ENCODE measurements at places on chromosomes 3 and 15. TPM values are rescaled to one million over a fixed set of nuclear protein-coding genes. Genes with fewer than 3 reads are reported as not detected.

GRCh38 chr15:74828835-74829234, 2.4 kb downstream of the CPLX3 start:
- DNase-seq = no peak

DNA sequence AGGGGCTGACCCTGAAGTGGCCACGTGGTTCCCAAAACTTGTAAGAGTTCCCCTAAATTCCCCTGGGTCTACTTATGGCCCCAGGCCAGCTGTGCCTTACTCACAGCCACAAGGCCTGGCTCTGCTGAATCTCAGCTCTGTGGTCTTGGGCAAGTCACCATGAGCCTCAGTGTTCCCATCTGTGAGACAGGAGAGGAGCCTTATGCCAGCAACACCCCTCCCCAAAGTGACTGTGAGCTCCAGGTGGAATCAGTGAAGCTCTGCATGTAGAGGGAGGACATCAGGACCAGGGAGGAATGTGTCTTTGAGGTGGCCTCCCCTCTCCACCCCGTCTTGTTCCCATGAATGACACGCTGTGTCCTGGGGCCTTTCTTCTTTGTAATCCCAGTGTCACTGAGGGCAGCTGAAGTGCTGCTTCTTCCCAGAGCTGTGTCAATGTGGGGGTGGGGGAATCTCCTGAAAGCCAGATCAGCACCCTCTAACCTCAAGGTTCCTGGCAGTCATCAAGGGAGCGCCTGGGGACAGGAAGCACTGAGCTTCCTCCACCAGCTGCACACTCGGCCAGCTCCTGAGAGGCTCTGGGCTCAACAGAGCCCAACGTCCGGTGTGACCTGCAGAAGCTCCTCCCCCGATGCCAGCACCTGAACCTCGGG, 258.9 kb downstream of the UACA start:
- peak; percentile 94 for DNase-seq

GRCh38 chr3:68793759-68794701, 138.3 kb downstream of the TAFA4 start:
- DNase-seq = no peak

- DNase-seq = no peak
These were observed 24.0 kb downstream of the ST8SIA2 start for GRCh38 chr15:92417716-92418115.

DNA sequence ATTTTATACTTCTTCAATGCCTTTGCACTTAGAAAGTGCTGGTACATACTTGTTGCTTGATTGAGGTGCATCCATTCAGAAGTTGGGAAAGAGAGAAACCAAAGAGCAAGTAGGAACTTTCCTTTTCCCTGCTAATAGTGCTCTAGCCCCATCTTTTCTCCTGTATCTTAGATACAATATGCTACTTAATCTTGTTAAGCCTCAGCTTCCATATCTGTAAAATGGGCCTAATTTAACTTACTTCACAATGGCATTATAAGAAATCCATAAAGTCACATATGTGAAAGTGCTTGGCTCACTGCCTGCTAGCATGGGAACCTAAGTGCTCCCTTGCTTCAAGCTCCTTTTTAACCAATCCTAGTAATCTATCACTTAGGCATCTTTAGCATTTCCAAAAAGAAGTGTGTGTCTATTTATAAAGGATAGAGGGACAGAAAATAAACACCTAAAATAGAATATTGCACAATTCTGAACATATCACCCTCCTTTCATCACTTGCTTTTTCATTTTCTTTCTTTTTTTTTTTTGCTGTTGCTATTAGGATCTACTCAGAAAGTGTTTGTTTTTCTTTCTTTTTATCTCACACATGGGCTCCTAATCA, 28.1 kb downstream of the KCNAB1 start:
- no peak for DNase-seq

GRCh38 chr3:27213450-27213849, 155.7 kb downstream of the NEK10 start:
- no peak for DNase-seq

DNA sequence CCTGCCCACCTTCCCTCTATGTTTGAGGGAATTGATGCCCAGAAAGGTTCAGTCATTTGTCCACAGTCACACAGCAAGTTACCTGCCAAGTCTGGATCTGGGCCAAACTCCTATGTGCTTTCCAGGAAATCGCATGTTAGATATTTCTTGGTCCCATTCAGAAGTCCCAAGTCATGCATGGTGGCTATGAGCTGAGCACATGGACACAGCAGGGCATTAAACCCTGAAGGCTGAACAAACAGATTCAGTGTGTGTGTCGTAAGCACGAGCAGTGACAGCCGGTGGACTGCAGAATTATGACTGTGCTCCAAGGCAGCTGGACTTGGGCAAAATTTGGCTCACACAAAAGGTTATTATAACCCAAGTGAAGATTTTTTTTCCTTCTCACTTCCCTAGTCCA, 11.4 kb upstream of the SLC6A6 start:
- DNase-seq = peak; percentile 95

DNA sequence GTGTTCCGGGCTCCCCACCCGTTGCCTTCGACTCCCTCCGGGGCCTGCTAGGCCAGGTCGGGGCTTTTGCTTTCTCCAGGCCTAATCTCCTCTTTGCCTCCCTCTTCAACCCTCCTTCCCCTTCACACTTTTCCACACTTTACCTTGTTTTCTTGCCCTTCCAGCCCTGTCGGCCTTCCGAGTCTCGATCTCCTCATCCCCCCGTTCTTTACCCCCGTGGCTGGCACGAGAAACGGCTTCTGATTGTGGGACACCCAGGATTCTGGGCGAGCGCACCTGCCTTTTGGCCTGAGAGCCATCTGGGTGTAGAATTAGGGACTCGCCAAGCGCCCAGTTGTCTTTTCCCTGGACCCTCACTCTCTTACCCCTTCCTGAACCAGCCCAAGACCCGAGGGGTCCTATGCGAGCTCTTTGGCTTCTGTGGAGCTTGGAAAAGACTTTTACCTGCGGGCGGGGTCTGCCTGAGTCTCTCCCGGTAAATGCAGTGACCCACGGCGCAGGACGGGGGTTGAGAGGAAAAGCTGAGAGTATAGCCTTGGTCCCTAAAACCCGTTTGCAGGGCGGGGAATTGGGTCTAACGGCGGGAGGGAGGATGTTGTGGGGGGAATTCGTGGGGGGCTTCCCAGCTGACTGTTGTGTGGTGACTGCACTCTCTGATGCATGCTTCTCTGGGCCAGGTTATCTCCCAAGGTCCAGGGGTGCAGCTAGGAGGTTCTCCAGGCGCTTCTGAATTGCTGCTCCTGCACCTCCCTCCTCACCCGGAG, 5.5 kb upstream of the ONECUT1 start:
- no peak for DNase-seq

GRCh38 chr3:2504912-2505311, 406.2 kb downstream of the CNTN4 start:
- no peak for DNase-seq

GRCh38 chr3:115396801-115397200, 226.5 kb upstream of the GAP43 start:
- DNase-seq = no peak

GRCh38 chr3:177646749-177647148, 449.5 kb upstream of the TBL1XR1 start:
- DNase-seq = no peak

DNA sequence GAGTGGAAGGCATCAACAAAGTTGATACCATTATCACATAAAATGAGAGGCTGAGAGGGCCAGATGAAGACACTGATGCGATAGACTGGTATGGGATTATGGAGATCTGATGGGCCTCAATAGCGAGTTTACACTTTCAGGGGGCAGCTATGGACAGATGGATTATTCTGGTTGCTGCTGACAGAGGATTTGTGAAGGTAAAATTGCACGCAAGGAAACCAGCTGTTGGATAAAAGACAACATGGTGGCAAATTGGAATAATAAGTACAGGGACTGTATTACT, 203.9 kb downstream of the MBNL1 start:
- no peak for DNase-seq

- no peak for DNase-seq
These were observed 150.5 kb upstream of the TMC3 start for GRCh38 chr15:81524496-81524895.

DNA sequence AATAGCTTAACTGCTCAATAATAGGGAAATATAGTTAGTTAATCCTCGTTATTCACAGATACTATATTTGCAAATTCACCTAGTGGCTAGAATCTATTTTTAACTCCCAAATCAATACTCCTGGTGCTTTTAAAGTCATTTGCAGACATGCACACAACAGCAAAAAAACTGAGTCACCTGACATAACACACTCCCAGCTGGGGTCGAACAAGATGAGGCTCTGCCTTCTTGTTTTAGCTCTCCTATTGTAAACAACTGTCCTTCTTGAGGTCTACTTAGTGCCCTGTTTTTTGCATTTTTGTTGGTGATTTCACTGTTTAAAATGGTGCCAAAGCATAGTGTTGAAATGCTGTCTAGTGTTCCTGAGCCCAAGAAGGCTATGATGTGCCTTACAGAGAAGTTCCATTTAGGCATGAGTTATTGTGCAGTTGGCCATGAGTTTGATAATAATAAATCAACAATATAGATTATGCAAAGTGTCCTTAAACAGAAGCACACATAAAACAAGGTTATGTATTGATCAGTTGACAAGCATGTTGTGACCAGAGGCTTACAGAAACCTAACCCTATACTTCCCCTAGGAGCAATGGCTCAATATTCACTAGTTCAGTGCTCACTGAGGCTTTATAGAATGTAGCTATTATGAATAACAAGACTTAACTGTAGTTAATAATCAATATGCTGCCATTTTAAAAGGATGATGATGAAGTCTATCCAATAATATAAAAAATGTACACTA, 18.6 kb downstream of the MAP3K13 start:
- DNase-seq = no peak

DNA sequence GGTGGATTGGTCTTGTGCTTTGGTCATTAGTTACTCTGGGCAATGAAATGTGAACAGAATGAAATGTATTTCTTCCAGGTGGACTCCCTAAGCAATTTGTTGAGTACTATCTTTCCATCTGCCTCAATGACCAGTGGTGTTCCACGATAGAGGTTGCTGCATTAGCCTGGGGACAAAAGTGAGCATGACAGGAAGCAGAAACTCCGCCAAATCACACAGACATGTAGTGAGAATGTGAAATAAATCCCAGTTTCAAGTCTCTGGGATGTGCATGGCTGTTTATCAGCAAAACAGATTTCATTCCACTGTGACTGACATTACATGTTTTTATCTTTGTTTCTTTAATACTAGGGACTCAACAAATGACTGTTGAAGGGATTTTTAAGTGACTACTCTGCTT, 63.3 kb upstream of the DCBLD2 start:
- no peak for DNase-seq

DNA sequence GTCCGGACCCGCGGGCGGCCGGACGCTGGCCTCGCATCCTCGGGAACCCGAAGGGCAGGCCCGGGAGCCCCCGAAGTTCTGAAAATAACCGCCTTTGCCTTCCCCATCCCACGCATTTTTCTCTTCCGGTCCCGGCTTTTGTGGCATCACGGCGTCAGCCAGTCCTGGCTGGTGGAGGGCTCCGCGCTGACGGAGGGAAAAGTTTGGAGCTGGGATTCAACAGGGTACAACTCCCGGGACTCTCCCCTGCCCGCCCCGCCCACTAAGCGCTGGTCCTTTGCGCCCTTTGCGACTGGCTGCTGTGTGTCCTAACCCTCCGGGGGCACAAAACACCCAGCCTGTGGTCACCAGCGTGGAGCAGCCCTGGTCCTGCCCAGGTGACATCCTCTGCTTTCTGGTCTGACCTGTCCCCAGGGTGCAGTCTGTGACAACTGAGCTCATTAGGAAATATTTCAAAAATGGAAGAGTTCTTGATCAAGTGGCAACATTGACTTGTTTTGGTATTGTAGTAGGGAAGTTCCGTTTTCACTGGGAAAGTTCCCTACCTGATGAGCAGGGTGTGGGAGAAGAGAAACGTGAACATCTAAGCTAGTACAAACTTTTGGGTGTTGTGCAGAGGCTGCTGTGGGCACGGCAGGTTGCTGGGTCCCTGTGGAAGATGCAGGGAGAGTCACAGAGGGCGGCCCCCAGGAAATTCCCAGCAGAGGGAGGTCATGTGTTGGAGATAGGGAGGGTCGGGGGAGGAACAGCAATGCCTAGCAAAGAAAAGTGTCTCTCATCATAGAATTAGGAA, 775 bp downstream of the ARNT2 start:
- DNase-seq = peak; percentile 4

DNA sequence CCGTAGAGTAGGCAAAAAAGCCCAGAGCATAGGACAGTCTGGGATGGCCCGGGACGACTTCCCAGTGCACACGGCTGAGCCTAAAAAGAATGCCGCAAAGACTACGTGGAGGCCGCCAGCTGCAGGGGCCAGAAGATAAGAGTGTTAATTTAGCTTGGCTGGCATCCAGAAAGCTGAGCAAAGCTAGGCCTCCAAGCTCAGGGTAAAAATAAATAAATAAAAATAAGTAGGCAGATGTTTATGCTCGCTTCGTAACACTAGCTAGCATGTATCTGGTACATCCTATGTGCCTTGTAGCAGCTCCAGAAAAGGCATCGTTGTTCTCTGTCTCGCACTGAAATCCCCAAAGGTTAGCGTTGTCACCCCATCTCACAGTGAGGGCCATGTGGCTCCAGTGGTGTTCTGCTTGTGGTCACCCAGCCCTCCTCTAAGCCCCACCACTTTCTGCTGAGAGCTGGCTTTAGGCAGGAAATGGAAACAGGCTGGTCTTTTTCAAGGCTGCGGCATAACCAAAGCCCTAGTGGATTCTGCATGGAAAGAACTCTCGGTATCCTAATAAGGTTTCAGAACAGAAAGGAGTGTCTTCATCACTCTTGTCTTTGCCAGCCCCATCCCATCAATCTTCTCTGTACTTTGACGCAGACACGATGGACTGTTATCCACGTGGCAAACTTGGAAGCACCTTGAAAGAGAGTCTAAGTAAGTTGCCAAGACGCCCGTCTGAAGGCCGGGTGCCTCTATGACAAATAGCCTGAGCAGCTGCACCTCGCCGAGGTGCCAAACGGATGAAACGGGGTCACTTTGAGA, 58.1 kb upstream of the MEF2A start:
- peak; percentile 64 for DNase-seq

GRCh38 chr15:100718075-100718980, 115.9 kb downstream of the ASB7 start:
- DNase-seq = no peak

- no peak for DNase-seq
These were observed 219.8 kb downstream of the STT3B start for GRCh38 chr3:31752305-31753049.

DNA sequence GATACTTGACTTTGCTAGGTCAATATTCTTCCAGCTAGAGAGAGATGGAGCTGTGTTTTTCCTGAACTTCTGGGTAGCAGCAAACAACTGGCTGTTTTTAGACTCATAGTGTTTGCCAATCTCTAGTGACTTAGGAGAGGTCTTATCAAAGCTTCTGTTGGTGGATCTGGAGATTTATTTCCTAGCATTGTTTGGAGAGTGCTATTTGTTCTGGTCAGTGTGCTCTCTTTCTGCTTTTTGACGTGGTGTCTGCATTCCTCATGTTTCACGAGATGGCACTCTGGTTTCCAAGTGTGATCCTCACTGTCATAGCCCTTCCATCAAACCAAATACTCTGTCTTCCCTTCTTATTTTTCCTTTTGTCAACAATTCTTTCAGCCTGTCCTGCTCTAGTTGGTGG, 88.6 kb upstream of the DAZL start:
- no peak for DNase-seq

Gene FANCD2OS
- not detected for total RNA-seq

Gene RPL15
- total RNA-seq = 1,343 TPM

Gene OR5H6
- total RNA-seq = not detected

Gene RAB7A
- 91.4 TPM for total RNA-seq

Gene HCLS1
- total RNA-seq = not detected

Gene RLBP1
- not detected for total RNA-seq

Gene ECT2
- total RNA-seq = 120 TPM

Gene RASGRP1
- total RNA-seq = not detected

Gene P2RY13
- not detected for total RNA-seq

Gene MYRIP
- total RNA-seq = 0.11 TPM

Gene GOLGA6L2
- total RNA-seq = not detected

Gene GOLGA8R
- total RNA-seq = 2.0 TPM

Gene SCN11A
- not detected for total RNA-seq

Gene P4HTM
- 21.0 TPM for total RNA-seq

Gene ADAMTSL3
- total RNA-seq = under 0.01 TPM

Gene MYO1E
- 117 TPM for total RNA-seq
